ENCODE measurements at places on chromosomes 3 and 15.

DNA sequence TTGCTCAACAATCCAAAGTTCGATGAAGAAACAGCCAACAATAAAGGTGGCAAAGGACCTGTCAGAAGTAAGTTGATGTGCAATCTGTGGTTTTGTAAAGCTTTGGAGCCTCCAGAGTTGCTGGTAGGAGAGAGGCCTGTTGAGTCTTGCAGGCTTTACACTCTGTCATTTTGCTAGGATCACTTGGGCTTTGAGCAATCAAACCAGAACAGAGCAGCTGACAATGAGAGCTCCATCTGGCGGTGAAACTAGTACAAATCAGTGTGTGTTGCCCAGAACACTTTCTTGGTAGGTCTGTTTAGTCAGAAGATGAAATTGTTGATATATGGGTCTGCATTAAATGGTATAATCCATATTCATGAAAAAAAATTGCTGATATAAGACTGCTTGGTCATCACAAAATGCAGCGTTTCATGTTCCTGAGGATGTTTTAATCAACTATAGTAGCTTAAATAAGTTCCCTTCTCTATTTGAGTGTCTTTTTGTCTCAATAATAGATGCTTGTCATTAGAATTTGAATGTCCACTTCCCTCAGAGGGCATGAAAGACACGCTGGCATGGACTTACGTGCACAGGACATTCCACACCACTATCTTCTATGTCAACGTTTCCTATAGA lies 25.7 kb downstream of the TMOD2 start:
- no peak for DNase-seq

DNA sequence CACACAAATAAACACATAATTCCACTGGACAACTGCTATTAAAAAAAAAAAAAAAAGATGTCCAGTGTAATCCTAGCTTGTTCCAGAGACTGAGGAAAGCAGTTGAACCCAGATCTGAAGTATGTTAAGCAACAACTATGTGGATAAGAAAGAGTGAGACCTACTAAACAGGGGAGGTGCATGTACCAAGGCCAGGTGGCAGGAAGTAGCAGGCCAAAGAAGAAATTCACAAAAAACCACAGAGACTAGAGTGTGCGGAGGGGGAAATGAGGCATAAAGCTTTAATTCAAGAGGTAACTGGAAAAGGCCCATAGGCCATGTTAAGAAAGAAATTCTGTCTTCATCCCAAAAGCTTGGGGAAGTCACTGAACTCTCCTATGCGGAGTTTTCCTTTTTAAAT lies 490.0 kb downstream of the NAALADL2 start:
- DNase-seq, result no peak

- DNase-seq, result no peak
These were observed 883 bp downstream of the RTP4 start for GRCh38 chr3:187369089-187369447.

DNA sequence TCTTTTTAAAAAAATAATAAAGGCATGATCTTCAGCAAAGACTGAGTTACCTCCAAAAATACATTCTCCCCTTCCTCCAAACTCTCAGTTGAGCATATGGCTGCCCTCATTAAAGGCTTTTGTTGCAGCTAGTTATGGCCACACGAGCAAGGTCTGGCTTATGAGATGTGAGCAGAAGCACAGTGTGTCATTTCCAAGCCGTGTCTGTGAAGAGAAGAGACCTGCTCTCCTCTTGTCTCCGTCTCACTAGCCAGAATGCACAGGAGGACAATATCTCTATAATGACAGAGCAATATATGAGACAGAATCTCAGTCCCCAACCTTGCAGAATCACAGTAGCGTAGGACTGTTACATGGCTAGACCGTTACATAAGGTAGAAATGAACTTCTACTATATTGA lies 152.3 kb downstream of the MAGI1 start:
- no peak for DNase-seq

- no peak for DNase-seq
These were observed 27.6 kb downstream of the ACP3 start for GRCh38 chr3:132344666-132345280.

Measured in NCI-H187 treated with DMSO at 0.1 percent for 48 hours (cell line).